ENCODE measurements at places on chromosomes 2 and 18.

GRCh38 chr18:68263481-68263880 is 451.4 kb downstream of the TMX3 start:
- DNase-seq: no peak

- DNase-seq: no peak
Observed at GRCh38 chr2:98753801-98754200, 22.9 kb upstream of the MGAT4A start.

DNA sequence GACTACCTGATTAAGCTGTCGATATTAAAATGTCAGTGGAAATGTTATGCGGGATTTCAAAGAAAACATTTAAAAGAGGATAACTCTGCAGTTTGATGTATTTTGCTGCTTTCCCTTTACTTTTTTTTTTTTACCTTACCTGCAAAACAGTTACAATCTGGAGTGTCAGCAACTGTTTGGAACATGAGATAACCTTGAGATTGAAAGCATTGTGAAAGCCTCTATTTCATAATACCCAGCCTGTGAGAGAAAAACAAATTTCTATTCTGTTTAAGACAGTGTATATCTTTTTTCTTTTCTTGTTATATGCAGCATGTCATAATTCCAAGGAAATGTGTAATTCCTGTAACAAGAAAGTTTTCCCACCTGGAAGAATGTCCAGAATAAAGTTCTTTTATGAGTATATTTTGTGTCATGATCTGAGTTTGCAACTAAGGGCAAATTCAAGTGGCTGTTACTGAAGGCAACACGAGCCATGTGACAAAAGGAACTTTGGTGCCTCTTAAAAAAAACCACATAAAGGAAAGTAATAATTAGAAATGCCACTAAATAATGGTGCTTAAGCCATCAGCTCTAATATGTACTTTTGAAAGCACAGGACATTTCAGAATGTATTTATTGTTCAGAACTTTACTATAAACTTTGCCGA is 297.0 kb upstream of the DSEL start:
- no peak for DNase-seq

DNA sequence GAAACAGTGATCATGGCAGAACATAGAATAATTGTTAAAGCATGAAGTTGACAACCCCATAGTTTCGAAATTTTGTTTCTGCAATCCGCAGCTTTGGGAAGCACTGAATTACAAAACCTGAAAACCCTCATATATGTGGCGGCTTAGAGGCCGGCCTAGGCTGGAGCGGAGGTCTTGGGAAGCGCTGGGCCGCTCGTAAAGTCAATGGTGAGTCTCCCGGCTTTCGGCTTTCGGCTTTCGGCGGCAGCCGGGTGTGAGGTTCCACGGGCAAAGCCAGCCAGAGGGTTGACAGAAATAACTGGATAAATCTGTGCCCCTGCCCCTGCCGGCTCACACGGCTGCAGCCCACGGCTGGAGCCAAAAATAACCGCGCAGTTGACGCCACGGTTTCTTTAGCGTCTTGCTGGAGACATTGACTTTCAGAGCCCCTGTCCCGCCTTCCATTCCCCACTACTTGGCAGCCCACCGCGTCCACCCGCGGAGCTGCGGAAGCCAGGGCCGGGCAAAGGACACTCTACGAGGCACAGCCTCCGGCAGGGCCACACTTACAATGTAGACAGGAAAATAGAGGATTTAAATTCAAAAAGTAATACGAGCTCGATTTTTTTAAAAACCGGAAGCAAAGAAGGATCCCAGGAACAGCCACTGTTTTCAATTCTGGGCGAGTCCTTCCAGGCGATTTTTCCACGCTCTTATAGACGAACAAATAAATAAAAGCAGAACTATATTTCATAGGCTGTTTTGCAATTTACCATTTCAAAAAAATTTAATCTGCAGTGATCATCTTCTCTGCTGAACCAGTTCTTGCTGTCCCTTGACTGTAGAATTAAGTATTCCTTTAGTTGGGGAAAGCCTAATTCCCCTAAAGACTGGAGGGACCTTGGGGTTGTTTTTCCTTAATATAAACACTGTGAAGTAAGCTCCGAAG is 28.3 kb upstream of the ATP6V1B1 start:
- DNase-seq: no peak

GRCh38 chr2:43220229-43220751 is 6.1 kb downstream of the ZFP36L2 start:
- DNase-seq: no peak

DNA sequence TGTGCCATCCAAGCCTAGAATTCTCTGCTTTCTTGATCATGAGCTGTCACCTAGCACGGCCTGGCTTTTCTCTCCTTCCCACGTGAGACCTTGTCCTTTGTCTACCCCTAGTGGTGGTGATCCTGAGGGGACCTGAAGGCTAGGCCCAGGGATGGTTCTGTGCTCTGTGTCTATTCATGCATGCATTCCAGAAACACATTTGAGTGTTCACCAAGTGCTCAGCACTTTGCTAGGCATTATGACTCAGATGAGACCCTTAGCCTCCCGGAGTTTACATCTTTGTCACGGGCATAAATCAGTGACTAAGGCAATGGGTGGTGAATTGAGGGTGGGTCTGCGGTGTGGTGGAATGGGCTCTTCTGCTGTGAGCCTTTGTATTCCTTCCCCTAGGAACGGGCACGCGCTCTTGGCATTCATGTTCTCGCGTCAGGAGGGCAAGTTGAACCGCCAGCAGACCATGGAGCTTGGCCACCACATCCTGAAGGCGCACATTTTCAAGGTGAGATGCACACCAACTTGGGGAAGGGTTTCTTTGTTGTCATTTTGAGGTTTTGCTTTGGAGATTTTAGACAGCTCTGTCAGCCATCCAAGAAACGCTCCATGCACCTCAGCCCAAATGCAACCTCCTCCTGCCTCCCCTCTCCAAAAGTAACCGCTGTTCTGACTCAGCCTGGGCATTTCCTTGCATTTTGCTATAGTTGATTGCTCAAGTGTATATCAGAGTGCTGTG is 100.9 kb downstream of the WDSUB1 start:
- DNase-seq: no peak

DNA sequence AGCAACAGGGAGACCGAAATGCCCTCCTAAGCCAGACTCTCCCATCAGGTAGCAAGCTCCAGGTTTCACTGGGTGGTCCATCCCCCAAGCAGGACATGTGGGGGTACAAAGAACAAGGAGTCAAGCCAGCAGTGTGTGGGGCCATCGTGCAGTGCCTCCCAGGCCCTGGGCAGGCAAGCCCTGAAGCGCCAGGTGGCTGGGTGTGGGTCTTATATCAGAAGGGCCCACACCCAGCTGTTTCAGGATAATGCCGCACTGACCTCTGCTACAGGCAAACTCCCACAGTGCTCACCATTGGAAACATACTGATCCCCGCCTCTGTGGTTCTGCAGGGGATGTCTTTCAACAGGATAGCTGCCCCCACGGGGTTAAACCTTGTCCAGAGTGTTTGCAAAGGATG is 174.2 kb upstream of the SMAD2 start:
- no peak for DNase-seq

DNA sequence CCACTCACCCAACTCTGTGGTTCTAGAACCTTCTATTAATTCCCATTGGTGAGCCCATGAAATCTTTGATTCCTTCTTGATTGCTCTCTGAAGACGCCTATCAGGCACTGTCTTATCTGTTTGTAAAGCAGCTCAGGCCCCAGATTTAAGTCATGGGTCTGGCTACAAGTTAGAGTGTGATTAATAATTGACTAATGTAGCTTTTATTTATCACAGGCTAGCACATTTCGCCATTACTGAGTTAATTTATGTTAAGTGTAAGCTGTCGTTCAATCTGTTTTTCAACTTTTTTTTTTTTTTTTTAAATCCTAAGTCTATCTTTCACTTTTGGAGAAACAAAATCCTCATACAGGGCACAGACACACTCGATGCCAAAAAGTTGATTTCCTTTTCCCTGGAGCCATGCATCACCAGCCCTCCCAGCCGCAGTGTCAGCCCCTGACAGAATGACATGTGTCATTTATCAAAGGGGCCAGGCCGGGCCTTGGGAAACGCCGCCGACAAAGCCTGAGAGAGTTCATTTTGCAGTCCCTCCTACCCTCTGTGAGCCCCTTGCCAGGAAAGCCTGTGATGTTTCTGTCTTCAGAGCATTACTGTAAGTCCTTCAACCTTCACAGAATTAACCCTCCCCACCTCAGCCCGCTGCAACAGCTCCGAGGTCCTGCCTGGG is 15.8 kb downstream of the TSHZ1 start:
- no peak for DNase-seq

- no peak for DNase-seq
Observed at GRCh38 chr2:6254441-6254840, 562.3 kb downstream of the SOX11 start.

DNA sequence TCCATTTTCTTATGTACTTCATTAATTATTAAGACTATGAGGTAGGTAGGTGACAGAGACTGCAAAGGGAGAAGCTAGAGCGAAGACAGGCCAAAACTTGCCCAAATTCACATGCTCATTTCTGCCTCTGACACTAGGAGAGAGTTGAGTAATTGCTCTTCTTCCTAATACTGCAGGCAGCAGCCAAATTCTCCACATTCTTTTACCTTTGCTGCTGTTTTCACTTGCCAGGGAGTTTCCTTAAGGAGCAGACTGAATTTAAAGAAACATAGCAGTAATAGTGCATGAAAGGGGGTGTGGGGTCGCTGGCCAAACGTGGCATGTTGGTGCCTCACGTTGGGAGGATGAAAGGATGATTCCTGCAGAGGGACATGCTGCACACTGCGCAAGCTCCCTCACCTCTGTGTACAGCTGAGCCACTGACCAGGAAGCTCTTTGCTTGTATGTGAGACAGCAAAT is 12.3 kb downstream of the CRIM1 start:
- DNase-seq: no peak

GRCh38 chr2:41743324-41743723 is 304.5 kb upstream of the PKDCC start:
- DNase-seq: no peak

GRCh38 chr2:44940049-44940494 is 1.4 kb upstream of the SIX3 start:
- DNase-seq: no peak

GRCh38 chr2:192969055-192969454 is 774.3 kb upstream of the TMEFF2 start:
- DNase-seq: no peak

DNA sequence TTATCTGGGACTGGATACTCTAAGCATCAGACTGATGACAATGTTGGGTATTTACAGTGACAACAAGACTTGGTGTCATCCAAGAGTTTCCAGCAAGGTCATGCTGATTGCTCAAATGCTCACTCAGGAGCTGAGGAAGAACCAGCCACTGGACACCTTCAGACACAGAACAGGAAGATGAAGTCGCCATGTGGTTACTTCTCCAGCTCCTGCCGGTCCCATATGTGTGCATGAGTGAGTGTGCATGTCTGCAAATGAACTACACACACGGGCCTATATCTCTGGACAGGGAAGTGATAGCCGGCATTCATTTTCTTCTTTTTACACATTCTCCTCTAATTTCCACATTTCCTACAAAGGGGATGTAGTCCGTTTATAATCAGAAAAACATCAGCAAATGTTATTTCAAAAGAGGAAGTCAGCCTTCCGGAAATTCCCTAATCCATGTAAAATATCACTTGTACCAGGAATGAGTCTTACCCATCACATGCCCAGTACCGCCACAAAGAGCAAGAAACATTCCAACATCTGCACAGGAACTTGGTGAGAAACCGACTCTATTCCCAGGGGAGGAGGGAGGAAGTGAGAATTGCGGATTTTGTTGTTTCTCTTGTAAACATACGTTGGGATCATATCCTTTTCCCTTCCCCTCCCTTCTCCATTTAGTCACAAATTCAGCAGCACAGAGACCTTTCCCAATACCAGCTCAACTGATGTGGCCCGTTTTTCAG is 10.8 kb downstream of the RFX8 start:
- DNase-seq: no peak

DNA sequence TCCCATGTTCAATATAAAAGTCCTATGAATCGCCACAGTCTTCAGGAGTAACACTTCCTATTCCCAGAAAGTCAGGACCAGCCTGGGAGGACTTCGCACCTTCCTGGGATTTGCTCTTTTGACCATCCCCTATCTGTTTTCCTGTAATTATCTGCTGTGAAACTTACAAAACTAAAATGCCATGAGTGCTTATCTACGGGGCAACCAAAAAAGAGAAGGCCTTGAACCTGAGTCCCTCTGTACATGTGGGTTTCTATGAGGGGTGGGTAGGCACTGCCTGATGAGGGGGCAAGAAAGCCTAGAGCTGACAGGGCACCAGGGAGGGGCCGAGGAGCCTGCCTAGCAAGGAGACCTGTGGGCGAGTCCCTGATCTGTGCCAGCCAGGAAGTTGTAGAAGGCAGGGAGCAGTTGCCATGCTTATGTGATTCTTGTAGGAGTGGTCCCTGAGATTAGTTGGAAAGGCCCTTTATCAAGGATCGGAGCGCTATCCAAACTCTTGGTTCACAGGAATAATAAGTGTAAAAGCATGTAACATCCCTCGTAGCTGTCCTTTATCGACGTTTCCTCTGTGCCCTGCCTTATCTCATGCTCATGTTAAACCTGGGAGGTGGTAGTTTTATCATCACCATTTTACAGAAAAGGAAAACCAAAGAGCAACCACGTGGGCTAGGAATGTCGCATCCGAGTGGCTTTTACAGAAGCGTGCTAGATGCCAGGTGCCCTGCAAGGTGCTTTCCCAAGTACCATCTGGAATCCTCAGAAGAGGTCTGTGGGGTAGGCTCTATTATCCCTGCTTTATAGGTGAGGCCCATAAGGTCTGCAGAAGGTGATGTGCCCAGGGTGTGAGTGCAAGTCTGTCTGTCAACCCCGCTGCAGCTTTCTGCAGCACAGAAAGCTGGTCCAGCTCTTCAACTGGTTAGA is 111.8 kb downstream of the B3GNT2 start:
- DNase-seq: no peak

DNA sequence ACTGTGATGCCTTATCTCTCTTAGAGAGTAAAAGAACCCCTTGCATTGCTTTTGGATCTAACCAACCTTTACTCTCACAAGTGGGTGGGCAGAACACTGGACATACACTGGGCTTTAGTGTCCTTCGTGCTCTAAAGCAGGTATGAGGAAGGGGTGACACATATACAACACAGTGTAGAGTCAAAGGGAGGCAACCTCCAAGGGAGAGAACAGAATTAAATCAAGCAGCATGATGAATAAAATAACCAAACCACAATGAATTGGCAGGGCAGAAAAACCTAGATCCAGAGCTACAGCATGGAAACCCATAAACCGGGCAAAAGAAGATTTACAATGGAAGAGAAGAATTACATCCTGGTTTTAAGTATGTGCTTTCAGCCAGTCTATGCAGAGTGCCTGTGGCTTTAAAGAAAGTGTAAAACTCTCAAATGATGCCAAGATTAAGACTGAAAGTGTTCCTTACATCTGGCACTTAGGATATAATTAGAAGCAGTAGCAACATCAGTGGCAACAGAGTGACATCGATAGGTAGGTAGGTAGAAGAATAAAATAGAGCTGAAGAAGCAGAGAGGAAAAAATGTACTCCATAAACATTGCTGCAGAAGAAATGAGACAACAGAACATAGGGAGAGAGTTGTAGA is 191.7 kb upstream of the ZC3H15 start:
- DNase-seq: no peak

Data from stimulated activated CD8-positive, alpha-beta memory T cell treated with anti-CD3 and anti-CD28 coated beads, Interleukin-12 subunit alpha, Interleukin-12 subunit beta, amount 100 ng/mL, for 1 hour (primary cell).